SHP77 treated with DMSO at 0.1 percent for 48 hours (cell line): ENCODE measurements at places on chromosomes 5 and 9.

DNA sequence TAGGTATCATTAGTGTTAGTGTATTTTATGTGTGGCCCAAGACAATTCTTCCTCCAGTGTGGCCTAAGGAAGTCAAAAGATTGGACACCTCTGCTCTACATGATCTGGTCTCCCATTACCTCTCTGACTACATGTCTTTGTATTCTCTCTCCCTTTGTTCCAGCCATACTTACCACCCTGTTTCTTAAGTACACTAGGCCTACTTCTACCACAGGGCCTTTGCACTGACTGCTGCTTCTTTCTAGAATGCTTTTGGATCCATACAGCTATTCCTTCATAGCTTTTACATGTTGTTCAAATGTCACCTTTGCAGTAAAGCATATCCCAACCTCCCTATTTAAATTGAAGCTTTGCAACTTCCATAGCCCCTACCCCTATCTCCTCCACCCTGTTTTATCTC lies 5.4 kb downstream of the XRCC4 start:
- no peak for DNase-seq

DNA sequence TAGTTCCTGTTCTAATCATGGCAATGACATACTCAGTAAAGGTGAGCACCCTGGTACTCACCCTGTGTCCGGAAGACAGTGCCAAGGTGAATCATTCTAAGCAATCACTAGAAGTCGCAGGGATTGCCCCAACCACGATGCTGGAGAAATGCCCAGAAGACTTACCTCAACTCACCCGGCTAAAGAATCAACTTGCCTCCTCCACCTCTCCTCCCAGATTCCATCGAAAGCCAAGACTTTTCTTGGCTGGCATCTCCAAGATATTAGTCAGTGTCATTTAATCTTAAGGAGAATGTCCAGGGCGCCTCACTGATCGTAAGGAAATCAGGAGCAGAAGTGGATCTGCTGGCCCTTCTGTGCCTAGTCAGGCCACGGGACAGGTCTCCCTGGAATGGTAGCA lies 204.9 kb downstream of the ERCC6L2 start:
- DNase-seq = no peak

DNA sequence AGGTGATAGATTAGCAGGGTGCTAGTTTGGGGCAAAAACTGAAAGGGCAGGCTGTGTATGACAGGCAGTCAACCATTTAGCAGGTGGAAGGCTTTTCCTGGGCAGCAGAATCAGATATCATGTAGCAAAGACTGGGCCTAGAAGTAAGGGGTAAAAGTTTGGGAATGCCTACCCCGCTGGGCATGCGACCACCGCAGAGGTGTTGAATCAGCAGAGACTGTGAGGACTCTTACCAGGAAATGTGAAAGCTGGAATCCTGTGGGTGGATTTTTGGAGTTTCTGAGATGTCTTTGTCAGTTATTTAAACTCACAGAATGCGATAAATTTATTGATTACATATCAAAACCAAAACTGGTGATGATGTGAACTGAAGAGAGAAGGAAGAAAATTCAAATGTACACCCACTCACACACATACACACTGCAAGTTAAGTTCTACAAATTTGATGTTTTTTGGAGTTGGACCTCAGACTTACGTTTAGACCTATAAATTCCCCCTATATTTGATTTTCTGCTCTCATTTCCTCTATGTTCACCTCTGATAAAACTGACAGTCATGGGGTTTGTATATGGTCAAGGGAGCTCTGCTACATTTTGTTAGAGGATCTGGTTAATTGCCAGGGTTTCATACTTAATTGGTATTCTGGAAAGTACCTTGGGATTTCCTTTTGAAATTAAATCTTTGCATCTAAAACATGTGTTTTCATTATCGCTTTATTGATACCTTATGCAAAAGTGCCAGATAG lies 333.6 kb downstream of the CSNK1G3 start:
- no peak for DNase-seq

GRCh38 chr9:38737246-38737645 lies 17.3 kb upstream of the FAM240B start:
- DNase-seq = no peak

GRCh38 chr5:167840527-167841130 lies 450.8 kb upstream of the WWC1 start:
- DNase-seq = no peak

- DNase-seq = no peak
Observed at GRCh38 chr5:113128082-113128481, 151.5 kb downstream of the DCP2 start.

GRCh38 chr9:92525306-92525705 lies 10.5 kb downstream of the ECM2 start:
- no peak for DNase-seq

GRCh38 chr5:65893749-65894430 lies 32.5 kb upstream of the ERBIN start:
- no peak for DNase-seq

- DNase-seq = no peak
Observed at GRCh38 chr5:138369261-138369660, 16.8 kb downstream of the KDM3B start.

DNA sequence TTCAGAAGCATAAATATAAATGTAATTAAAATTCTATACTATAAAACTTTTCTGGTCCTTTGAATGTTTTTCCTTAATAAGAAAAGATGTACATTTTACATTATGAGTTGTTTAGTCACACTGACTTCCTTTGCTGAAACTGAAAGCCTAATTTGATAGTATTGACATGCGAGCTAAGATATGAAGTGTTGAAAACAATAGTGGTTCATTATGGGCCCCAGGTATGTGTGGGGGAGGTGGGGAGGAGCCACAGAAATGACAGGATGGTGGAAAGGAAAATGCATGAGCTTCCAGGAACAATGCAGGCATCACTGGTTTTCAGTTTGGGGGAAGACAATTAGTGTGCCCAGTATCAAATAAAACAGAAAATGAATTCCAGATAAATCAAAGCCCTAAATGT lies 35.4 kb upstream of the RLN1 start:
- DNase-seq = no peak

- DNase-seq = no peak
Observed at GRCh38 chr5:5741418-5741817, 318.9 kb downstream of the ICE1 start.

- no peak for DNase-seq
Observed at GRCh38 chr5:159345861-159346260, 15.6 kb upstream of the IL12B start.

GRCh38 chr5:3022665-3023064 lies 271.2 kb upstream of the IRX2 start:
- DNase-seq = no peak

DNA sequence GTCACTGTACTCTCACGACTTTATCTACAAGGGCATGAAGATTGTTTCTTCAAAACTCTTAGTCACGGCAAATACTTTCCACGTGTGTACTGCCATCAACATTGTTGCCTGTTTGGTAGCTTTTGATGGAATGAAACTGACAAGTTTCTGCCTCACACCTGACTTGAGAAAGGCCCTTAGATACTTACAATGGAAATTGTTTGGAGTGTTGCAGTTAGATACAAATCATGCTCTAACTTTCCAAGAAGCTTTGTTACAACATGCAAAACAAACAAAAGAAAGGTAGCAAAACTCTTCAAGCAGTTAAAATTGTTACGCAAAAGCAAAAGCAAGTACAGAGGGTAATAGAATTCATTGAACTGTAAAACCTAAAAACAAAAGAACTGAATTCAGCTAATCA lies 91.1 kb upstream of the TLE4 start:
- no peak for DNase-seq

- DNase-seq = no peak
Observed at GRCh38 chr9:10876333-10876732, 263.5 kb upstream of the PTPRD start.

DNA sequence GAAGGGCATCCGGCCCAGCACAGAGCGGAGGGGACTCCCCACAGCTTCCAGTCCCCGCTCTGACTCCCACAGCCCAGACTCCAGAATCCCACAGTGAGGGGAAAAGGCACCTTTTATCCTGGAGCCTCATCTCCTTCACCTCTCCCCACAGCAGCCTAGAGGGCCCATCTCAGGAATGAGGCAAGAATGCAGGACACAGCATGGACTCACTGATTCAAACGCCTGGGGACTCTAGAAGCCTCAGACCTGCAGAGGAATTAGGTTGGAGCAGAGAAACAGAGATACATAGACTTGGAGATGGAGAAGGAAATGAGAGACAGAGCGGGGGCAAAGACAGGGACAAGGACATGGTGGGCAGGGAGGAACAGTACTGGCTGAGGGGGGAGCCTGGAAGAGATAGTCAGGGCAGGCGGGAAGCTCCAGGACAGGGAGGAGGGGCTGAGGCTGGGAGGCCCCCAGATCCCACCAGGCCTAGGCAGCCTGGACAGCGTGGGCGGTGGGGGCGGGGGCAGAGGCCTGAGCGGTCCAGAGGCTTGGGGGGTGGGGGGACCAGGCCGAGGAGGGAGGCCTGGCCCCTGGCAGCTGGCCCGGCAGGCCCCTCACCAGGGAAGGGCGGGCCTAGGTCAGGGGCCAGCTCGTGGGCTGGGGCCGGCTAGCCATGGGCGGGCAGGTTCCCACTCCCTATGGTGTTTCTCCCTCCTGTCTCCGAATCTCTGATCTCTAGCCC lies 15.8 kb downstream of the CNTFR start:
- no peak for DNase-seq
